ENCODE measurements at places on chromosomes 5 and 9.

- DNase-seq = no peak
- H3K27ac ChIP-seq = no peak overlapping the region
- H3K4me1 ChIP-seq = no peaks in the 10 kb centered on the region
- peaks cover 7% of the 10 kb centered on the region for H3K27me3 ChIP-seq
Measured at GRCh38 chr9:87740209-87740608, 14.3 kb downstream of the CTSL start.

DNA sequence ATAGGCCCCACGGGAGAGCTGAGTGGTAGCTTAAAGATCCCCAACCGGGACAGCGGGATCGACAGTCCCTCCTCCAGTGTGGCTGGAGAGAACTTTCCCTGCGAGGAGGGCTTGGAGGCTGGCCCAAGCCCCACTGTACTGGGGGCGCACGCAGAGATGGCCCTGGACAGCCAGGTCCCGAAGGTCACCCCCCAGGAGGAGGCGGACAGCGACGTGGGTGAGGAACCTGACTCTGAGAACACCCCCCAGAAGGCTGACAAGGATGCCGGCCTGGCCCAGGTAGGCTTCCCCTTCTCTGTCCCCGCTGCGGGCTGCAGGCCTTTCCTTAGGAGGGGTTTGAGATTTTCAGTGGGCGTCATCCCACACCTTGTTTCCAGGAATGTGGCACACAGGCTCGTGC lies 29.1 kb downstream of the FGD3 start:
- peaks cover 72% of the 10 kb centered on the region for H3K4me1 ChIP-seq
- no peak for DNase-seq
- no peak overlapping the region for H3K4me3 ChIP-seq
- peaks cover 51% of the 10 kb centered on the region for H3K36me3 ChIP-seq
- no peaks in the 10 kb centered on the region for H3K27me3 ChIP-seq

DNA sequence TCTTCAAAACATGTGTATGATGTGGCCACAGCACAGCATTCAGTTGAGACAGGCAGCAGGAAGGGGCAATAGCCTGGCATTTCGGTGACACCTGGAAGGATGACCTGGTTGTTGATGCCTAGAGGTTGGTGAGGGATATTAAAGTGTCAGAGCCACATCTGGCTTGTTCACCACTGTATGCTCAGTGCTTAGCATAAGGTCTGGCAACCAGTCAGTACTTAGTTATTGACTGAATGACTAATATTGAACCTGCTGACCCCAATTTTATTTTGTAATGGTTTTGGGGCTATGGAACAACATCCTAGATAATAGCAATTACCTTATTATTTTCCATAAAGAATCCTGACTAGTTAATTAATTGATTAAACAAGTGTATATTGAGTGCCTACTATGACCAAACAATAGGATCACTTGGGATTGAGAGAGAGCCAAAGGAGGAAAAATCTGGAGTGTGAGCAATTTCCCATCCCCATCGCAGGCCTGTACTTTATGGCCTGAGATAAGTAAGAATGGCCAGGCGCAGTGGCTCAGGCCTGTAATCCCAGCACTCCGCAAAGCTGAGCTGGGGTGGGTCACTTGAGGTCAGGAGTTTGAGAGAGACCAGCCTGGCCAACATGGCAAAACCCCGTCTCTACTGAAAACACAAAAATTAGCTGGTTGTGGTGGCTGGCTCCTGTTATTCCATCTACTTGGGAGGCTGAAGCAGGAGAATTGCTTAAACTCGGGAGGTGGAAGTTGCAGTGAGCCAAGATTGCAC lies 85.4 kb upstream of the PLPP1 start:
- no peak overlapping the region for H3K4me3 ChIP-seq
- no peak for DNase-seq
- H3K27ac ChIP-seq = no peak overlapping the region

DNA sequence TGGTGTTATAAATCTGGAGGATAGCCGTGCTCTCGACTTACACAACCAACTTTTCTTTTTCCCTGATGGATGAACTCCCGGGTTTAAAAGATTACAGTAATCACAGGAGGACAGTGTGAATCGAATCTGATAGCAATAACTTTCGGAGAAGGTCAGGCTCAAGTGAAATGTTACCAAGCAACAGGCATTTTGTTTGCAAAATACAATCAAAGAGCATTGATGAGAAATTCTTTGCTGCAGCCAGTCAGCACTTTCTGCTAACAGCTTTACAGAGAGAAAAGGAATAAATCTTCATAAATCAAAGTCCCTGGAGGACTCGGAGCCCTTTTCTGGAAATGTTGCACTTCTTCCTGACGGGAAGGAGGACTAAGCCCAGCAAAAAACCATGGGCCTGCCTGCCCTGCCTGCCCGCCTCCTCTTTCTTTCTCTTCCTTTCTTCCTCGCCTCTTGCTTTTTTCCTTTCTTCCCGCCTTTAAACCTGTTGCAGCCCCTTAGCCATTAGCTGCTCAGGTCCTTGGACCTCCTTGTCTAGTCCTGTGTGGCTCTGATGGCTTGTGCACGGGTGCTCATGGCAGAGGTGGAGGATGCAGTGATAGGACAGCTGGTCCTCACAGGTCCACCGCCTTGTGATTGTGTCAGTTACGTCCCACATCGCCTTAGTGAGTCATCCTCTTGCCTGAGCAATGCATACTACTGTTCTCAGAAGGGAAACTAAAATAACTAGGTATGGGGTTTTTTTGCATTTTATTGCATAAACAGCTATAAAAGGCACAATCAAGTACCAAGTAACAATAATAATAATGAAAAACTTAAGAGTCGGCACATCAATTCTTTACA lies 6.2 kb downstream of the DMRT3 start:
- H3K27ac ChIP-seq = no peak overlapping the region
- H3K27me3 ChIP-seq = peaks cover 81% of the 10 kb centered on the region
- H3K36me3 ChIP-seq = no peaks in the 10 kb centered on the region
- DNase-seq = no peak
- no peaks in the 10 kb centered on the region for H3K4me1 ChIP-seq

GRCh38 chr5:147481376-147481775 lies 28.5 kb downstream of the DPYSL3 start:
- no peak overlapping the region for H3K27ac ChIP-seq
- H3K27me3 ChIP-seq = no peaks in the 10 kb centered on the region
- H3K4me1 ChIP-seq = no peaks in the 10 kb centered on the region
- no peaks in the 10 kb centered on the region for H3K36me3 ChIP-seq

- H3K27me3 ChIP-seq = no peaks in the 10 kb centered on the region
- peak overlapping the region; percentile 81 for H3K4me3 ChIP-seq
- peaks cover 85% of the 10 kb centered on the region for H3K4me1 ChIP-seq
- DNase-seq = no peak
Measured at GRCh38 chr5:100890461-100891008, 12.5 kb downstream of the ST8SIA4 start.

GRCh38 chr9:114588210-114588609 lies 641 bp downstream of the ATP6V1G1 start:
- H3K27ac ChIP-seq = peak overlapping the region; percentile 97
- peaks cover 17% of the 10 kb centered on the region for H3K36me3 ChIP-seq
- peak overlapping the region; percentile 97 for H3K4me3 ChIP-seq
- peaks cover 53% of the 10 kb centered on the region for H3K4me1 ChIP-seq
- H3K27me3 ChIP-seq = peaks cover 6% of the 10 kb centered on the region

DNA sequence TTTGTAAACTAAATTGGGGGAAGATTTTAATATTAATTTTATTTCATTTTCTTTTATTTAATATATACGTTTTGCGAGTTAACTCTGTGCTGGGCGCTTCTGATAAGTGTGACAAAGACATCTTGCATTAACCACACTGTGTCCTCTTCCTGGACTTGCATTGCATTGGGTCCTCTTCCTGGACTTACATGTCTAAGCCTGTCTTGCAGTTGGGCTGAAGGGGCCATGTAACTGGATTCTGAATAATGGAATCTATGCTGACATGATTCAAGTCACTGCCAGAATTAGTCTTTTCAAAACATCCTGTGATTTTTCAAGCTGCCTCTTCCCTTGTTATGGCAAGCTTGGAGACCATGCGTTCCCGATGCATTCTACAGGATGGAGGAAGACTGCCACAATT lies 122.6 kb downstream of the TRIM32 start:
- no peaks in the 10 kb centered on the region for H3K36me3 ChIP-seq
- no peaks in the 10 kb centered on the region for H3K4me1 ChIP-seq
- DNase-seq = no peak
- no peak overlapping the region for H3K4me3 ChIP-seq
- H3K27ac ChIP-seq = no peak overlapping the region

- H3K4me1 ChIP-seq = no peaks in the 10 kb centered on the region
- no peak for DNase-seq
- H3K27me3 ChIP-seq = no peaks in the 10 kb centered on the region
- H3K27ac ChIP-seq = no peak overlapping the region
Measured at GRCh38 chr5:86447362-86447761, 170.4 kb upstream of the COX7C start.

- no peak overlapping the region for H3K27ac ChIP-seq
- no peaks in the 10 kb centered on the region for H3K36me3 ChIP-seq
- DNase-seq = no peak
- H3K4me1 ChIP-seq = no peaks in the 10 kb centered on the region
- peaks cover 2% of the 10 kb centered on the region for H3K27me3 ChIP-seq
Measured at GRCh38 chr5:11182441-11183080, 421.5 kb upstream of the DAP start.

- no peak overlapping the region for H3K4me3 ChIP-seq
- peaks cover 4% of the 10 kb centered on the region for H3K27me3 ChIP-seq
- DNase-seq = no peak
- peaks cover 74% of the 10 kb centered on the region for H3K4me1 ChIP-seq
- no peak overlapping the region for H3K27ac ChIP-seq
Measured at GRCh38 chr5:159341906-159342310, 11.6 kb upstream of the IL12B start.
